Stimulated activated CD8-positive, alpha-beta memory T cell treated with anti-CD3 and anti-CD28 coated beads, Interleukin-4, amount 100 ng/mL, for 4 hours (primary cell): ENCODE measurements at places on chromosomes 16 and 17.

GRCh38 chr16:2791174-2791573, 3.8 kb upstream of the PRSS33 start:
- DNase-seq, result no peak

GRCh38 chr16:49399594-49400364, 26.2 kb downstream of the C16orf78 start:
- no peak for DNase-seq

GRCh38 chr17:29390851-29391631, 878 bp downstream of the TAOK1 start:
- DNase-seq, result no peak

DNA sequence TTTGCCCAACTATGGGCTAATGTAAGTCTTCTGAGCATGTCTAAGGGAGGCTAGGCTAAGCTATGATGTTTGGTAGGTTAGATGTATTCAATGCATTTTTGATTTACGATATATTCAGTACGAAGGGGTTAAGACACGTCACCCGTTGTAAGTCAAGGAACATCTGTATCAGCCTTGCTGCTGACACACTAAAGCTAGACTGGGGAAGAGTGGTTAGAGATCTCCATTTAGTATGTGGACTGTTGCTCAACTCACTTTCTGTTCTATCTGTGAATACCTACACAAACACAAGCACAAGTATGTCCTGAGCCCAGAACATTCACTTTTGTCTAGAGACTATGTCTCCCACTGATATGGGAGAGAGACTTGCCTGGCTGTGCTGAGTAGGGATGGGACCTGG, 71.5 kb downstream of the VMP1 start:
- no peak for DNase-seq

DNA sequence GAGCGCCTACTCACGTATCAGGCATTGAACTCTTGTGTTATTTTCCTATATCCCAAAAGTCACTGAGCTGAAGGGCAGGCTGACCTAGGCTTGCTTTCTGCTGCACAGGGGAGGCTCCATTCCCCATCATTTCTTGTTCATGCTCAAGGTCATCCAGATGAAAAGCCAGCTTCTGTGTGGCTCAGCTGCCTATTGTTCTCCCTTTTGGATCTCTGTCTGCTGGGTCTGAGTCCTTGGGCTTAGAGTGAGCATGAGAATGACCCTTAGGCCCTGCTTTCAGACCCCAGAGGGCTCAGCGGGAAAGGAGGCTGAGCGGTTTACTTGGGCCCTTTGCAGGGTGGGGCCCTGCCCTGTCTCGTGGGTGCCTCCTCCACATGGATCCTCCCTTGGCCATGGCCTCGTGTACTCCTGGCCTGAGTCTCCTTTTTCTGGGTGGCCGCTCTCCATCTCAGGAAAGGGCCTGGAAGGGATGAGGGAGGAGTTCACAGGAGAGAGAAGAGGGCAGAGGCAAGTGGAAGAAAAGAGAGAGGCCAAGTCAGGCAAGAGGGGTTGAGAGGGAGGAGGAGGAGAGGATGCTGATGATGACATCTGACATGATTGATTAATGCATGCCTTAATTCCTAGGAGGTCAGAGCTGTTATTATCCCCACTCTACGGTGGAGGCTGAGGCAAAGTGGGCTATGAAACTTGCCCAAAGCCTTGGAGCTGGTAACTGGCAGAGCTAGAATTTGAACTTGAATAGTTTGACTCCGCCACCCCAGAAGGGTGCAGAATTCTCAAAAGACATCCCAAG, 19.8 kb upstream of the MAP3K14 start:
- no peak for DNase-seq

DNA sequence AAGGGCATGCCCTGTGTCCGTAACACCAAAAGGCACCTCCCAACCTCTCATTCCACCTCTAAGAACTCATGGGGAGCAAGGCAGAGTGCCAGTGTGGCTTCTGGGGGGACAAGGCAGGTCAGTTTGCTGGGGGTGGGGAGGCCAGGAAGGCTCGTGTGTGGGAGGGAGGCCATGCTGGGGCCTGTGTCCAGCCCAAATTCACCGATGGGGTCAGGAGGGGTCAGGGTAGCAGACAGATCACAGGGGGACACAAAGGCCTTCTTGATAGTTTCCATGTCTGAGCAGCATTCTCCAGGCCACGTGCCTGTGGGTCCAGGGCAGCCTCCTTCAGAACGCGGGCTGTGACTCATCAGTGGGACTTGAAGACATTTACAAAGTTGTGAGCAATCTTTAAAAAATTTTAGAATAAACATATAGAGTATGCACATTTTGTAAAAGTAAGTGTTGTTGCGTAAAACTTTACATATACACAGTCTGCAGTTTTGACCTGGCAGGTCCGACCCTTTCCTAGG, 20.9 kb downstream of the SPACA3 start:
- no peak for DNase-seq

DNA sequence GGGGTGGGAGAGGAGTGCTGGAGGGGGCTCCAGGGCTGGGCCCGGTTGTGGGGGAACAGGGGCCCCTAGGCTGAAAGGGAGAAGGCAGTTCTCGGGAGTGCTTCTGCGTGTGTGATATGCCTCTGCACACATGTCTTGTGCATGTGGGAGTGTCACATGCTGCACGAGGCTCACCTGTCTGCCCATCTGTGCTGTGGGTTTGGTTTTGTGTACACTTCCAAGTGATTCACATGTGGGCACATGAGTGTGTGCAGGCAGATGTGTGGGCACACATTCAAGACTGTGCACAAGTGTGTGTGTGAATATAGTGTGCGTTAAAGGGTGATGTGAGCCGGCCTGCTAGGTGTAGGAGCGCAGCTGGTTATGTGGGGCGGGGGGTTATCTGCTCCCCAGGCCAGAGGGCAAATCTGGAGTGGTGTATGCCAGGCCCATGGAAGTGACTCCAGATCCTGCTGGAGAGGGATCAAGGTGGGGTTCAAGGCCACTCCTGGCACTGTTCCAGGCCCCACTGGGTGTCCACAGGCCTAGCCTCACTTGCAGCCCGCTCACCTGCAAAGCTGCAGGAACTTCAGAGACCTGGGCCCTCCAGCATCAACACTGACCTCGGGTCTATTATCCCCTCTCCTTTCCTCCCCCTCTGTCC, 3.8 kb upstream of the BAHCC1 start:
- DNase-seq, result no peak

GRCh38 chr16:351804-352520, 561 bp downstream of the AXIN1 start:
- no peak for DNase-seq

- DNase-seq, result no peak
These were observed 65.9 kb downstream of the PCTP start for GRCh38 chr17:55816532-55817396.

- DNase-seq, result no peak
These were observed 58.1 kb upstream of the COX10 start for GRCh38 chr17:14011036-14011692.

DNA sequence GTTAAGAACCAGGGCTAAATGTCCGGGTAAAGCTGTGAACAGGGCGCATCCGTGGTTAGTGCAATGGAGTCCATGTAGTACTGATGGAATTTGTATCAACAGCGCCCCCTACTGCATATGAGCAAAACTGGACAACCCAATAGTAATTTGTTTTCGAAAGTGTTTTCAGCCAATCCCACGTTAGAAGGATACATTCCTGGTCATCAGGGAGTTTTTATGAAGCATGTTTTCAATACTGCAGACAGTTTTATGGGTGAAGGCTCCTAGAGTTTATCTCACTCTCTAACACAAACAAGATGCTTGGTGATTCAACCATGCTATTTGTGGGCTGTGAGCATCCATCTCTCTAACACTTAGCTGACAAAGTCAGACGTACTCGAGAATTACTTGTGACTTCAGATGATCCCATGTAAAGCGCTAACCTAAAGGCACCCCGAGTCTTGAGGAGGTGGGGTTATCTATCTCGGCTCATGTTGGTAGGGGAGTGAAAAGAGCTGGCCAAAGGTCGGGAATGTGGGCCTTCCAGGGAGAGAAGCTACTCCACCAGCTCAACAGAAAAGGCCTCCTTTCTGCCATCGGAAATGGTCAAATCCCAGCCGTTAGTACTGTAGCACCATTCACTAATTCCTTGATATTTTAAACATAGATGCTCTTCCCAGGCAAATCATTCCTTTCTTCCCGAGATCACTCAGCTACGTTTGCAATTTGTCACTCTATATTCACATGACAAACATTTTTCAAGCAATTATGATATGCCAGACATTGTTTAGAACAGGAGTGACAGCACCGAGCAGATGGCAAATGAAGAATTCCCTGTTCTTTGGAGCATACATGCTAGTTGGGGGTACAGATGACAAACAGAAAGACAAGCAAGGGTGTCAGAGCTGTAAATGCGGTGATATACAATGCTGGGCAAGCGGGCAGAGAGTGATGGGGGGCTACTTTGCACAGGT, 46.9 kb upstream of the HNF1B start:
- peak; percentile 1 for DNase-seq

GRCh38 chr17:21375757-21376080, 438 bp upstream of the KCNJ12 start:
- no peak for DNase-seq

DNA sequence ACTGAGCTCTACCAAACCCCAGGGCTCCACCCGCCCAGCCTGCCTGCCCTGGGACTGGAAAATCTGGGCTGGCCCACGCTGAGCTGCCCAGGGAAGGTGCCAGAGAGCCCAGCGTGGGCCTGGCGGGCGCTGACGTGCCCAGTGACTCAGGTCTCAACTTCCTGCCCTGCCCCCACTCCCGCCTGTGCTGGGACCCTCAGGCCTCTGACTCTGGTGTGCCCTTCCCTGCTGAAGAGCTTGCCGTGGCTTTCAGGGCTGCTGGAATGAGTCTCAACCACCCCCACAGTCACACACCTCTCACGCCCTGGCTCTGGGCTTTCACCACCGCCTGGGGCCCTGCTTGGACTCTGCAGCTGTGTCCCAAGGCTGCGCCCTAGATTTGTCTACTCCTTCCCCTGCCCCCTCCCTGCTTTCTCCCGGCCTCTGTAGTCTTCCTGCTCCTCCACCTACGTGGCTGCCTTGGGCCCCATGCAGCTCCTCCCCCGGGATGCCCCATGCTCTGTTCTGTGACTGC, 10.4 kb downstream of the LLGL1 start:
- no peak for DNase-seq

- no peak for DNase-seq
These were observed 25.4 kb downstream of the RTN4RL1 start for GRCh38 chr17:1999557-2000251.

- no peak for DNase-seq
These were observed 1047.2 kb downstream of the CDH11 start for GRCh38 chr16:64074706-64075105.

GRCh38 chr17:48068491-48068961, 20.4 kb downstream of the NFE2L1 start:
- no peak for DNase-seq

DNA sequence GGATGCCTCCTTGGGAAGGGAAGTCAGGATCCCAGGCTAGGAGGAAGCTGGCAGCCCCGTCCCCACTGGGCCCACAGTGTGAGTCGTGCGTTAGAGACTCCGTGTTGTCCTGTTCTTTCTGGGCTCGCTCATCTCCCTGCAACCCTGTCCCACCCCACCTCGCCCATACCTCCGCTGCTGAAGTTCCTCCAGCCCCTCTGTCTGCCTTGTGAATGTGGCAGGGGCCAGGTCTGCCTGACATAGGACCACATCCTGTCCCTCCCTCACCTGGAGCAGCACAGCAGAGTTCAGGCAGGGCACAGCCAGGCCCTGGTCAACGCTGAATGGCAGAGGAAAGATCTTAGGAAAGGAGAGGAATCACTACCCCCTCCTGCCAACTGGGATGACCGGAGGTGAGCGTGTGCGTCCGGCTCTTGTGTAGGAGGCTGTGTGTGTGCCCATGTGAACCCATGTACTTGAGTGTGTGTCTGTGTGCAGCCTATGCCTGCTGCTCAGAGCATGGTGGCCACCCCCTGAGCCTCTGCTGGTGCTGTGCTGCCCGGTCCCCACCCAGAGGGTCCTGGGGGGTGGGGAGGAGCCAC, 12.8 kb downstream of the KCNJ18 start:
- DNase-seq, result no peak
